Dorsolateral prefrontal cortex (tissue), 122 donors: ENCODE measurements at places on chromosomes 13 and 19.

DNA sequence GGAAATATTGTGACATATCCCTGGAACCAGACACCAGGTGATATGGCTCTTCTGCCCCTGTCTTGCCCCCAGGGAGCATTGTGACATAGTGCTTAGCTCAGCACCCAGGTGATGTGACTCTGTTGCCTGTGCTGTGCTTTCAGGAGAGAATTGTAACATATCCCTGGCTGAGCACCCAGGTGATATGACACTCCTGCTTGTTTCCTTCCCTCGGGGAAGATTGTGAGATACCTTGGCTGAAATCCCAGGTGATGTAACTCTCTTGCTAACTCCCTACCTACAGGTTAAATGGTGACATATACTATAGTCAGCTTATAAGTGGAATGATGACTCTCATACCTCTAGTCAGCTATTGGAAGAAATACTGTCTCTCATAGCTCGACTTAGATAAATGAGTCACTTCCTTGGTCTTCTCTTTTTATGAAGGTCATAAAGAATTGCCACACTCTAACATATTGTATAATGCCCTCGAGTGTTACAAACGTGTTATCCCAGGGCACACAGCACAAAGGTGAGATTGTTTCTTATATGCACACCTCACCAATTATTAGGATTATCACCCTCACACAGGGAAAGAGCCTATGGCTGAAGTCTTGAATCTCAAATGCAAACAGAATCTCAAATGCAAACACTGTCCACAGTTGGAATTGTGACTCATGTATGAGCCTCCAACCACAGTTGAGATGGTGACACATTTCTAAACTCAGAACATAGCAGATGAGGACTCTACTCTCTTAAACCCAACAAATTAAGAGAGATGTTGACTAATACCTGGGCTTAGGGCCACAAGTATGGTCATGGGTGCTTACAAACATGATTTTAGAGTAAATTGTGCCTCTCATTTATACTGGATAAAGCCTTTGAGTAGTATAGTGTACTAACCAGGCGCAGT, 32.7 kb upstream of the ZNF254 start:
- DNase-seq, result no peak

- DNase-seq, result no peak
These were observed 74.6 kb downstream of the GNG7 start for GRCh38 chr19:2627855-2628254.

- no peak for DNase-seq
These were observed 1440.3 kb downstream of the PCDH9 start for GRCh38 chr13:65789815-65790214.

GRCh38 chr13:74476365-74476764, 342.2 kb upstream of the KLF12 start:
- DNase-seq, result no peak

- no peak for DNase-seq
These were observed 62.9 kb downstream of the ZC3H13 start for GRCh38 chr13:45989607-45990006.

DNA sequence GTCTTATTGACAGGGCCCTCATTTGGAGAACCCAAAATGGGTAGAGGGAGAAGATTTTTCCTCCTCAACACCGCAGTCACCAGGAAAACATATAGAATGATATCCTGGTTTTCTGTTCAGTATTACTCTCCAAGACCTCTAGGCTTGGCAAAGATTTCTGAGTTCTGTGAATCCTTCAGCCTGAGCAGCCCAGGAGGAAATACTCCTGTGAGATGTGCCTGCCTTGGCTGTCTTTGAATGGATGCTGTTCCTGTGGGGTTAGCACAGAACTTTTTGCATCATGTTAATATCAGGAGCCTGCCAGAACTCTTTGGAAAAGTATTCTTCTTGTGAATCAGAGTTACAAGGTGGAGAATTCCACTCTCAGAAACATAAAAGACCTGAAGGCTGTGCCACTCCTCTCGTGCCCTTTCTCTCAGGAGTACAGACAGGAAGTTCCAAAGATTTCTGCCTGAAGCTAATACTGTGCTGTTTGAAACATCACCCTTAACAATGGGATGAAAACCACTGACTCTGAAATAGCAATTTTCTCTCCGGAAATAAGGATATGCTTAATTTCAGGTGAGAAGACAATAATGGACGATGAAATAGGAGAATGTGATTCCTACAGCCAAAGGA, 520.1 kb upstream of the NBEA start:
- no peak for DNase-seq

DNA sequence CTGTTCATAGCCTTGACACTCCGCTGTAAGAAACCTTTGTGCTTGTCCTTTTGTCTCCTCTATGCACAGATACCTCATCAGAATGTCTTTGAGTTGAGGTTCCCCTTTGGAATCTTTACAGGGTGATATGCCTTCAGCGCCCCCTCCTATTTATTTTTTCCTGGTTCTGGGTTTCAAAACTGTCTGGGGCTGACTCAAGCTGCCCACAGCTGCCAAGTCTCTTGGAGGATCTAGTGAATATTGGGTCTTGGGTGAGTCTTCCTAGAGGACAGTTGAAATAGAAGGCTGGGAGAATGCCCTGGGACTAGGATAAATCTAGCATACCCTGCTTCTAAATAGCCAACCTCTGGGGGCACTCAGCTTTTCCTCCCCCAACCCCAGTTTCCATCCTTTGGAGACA, 930 bp downstream of the ZNF136 start:
- no peak for DNase-seq
